AG04449 (cell line): ENCODE measurements at places on chromosomes 2 and 18.

DNA sequence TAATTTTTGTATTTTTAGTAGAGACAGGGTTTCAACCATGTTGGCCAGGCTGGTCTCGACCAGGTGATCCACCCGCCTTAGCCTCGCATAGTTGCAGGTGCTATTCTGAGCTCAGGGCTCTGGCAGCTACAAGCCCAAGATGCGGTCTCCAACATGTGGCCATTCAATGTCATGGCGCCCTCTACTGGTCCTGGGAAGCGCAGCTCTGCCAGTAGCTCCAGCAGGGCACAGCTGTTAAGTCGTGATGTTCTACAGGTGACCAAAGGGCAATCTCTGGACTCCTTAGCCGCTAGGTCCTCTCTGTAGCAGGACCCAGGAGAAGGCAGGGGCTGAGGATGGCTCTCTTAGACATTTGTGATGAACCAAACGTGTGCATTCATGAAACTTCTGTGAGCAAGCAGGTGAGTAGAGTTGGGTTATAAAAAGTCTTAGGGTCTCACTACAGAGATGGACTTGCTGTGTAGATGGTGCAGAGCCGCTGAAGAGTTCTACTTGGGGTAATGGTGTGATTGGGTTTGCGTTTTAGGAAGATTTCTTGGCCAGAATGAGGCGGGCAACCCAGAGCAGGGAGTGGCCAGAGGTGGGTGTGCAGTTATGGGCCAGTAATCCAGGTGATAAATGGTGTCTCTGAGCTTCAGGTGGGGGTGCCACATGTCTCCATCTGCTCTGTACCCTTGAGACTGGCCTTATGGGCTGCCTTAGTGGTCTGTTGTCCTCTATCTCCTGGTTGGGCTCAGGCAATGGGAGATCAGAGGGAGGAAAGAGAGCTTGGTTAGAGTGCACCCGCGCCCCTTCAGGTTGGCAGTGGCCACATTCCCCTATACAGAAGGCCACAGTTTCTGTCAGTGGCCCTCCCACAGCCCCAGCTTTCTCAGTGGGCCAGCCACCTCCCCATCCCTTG, 31.0 kb downstream of the IL37 start:
- peak; percentile 14 for DNase-seq

DNA sequence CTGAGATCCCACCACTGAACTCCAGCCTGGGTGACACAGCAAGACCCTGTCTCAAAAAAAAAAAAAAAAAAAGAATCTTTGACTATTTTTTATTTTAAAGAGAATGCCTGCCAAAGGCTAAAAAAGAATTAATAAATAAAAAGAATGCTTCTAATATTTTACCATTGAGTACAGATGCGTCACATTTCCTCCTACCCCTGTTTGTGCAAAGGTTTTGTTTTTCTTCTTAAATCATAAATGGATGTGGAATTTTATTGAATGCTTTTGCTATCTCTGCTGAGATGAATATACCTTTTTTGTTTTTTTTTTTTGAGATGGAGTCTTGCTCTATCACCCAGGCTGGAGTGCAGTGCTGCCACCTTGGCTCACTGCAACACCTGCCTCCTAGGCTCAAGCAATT, 22.8 kb downstream of the CYBRD1 start:
- no peak for DNase-seq

DNA sequence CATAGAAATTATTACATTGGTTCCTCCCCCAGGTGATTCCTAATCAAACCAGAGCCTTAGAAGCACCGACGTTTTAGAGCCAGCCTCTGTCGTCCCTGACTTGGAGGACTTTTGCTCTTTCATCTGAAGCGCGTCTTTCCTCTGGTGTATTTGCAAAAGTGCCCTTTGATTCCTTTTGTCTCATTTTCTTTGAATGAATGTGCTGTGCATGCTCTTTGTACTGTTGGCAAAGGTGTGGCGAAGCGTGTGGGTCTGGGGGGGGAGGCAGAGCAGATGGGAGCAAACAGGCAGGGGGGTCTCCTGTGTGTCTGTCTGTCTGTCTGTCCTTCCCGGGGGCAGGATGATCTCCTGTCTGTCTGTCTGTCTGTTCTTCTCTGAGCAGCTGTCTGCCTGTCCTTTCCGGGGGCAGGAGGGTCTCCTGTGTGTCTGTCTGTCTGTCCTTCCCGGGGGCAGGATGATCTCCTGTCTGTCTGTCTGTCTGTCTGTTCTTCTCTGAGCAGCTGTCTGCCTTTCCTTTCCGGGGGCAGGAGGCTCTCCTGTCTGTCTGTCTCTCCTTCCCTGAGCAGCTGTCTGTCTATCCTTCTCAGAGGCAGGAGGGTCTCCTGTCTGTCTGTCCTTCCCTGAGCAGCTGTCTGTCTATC, 205.5 kb upstream of the MYT1L start:
- DNase-seq = no peak

- no peak for DNase-seq
Observed at GRCh38 chr2:125172181-125172580, 1147.1 kb downstream of the CNTNAP5 start.

DNA sequence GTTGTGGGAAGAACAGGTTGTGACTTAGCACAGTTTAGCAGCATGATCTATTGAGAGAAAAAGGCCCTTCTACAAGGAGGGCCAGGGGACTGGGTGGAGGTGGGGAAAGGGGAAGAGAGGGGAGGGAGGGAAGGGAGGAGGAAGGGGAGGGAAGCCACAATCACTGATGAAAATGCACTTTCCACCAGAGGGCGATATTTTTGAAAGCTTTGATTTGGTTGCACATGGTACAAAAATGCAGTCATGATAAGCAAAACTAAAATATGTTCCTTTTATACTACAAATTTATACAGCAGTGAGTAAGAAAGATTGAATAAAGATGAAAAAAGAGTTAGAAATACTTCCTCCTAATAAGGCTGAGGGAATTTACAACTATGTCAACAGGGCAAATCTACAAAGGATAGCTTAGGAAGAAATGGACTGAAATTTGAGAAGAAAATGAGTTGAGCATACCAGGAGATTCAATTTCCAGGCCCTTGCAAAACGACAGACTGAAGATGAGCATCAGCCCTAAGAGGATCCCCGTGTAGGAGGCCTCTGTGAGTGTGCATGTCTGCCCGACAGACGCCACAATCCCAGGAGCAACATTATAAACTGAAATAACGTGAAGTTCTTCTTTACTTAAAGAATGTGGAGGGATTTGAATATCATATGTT, 17.2 kb downstream of the SH3YL1 start:
- peak; percentile 45 for DNase-seq

DNA sequence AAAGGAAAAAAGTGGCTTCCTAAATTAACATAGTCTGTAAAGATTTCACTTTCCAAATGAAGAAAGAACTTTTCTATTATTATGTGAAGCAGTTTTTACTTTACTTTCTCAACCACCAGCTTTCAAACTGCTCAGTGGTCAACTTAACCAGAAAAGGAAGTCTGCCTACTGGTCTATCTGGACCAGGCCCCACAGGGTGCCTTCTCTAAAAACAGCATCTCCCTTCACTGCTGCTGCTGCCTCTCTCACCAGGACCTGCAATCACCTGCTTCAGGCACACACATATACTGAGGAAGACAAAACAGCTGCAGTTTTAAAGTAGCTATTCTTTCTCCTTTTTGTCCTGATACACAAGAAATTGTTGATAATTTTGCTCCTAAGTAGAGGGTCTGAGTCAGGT, 221.3 kb upstream of the DCC start:
- DNase-seq = no peak

DNA sequence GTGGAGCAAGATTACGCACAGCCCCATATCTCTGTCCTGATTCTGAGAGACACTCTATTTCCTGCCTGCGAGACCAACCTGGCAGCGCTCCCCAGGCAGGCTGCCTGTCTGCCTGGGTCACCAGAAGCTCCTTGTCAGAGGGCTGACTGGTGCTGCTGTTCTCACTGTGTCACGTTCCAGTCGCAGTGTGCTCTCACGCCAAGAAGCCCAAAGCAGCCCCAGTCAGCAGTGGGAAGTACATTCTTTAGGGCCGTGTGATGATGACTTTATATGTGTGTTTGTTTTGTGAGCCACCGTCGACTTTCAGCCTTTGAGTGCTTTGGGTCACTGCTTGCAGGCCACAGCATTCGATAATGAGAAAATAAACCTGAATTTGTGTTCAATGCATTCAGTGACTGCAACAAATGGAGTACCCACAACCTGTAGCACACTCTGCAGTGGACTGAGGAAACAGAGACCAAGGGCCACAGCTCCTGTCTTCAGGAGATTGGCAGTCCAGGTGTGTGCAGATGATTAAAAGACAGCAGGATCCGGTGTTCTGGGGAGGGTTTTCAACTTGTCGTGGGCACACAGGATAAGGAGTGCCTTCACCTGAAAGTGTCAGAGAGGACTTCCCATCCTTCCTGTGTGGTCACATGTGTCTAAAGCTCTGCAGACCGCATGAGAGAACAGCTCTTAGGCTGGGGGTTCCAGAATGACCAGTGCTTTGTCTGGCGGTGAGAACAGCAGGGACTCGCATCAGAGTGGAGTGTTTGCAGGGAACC, 4.8 kb downstream of the TNFRSF11A start:
- peak; percentile 33 for DNase-seq

DNA sequence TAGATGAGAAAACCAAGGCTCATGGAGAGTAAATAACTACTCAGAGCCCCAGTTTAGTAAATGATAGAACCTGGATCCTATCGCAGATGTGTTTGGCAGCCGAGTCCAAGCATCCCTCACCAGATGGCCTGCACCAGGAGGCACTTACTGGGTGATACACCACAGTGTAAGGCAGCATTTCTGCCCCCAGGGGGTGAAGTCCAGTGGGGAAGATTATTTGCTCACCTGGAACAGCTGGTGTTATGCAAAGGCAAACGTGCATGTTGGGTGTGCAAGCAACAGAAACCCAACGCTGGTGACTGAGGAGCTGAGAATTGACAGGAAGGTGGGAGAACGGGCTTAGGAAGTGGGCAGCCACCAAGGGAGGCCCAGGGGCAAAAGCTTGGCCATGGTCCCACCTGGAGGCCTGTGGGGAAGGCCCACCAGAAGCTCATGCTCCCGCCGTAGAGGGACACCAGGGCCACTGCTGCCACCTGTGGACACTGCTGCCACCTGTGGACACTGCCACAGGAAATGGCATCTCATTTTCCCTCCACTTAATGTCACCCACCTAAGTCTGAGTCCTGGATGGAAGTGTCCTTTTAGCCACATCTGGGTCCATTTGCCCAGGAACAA, 100.6 kb downstream of the TFCP2L1 start:
- no peak for DNase-seq

DNA sequence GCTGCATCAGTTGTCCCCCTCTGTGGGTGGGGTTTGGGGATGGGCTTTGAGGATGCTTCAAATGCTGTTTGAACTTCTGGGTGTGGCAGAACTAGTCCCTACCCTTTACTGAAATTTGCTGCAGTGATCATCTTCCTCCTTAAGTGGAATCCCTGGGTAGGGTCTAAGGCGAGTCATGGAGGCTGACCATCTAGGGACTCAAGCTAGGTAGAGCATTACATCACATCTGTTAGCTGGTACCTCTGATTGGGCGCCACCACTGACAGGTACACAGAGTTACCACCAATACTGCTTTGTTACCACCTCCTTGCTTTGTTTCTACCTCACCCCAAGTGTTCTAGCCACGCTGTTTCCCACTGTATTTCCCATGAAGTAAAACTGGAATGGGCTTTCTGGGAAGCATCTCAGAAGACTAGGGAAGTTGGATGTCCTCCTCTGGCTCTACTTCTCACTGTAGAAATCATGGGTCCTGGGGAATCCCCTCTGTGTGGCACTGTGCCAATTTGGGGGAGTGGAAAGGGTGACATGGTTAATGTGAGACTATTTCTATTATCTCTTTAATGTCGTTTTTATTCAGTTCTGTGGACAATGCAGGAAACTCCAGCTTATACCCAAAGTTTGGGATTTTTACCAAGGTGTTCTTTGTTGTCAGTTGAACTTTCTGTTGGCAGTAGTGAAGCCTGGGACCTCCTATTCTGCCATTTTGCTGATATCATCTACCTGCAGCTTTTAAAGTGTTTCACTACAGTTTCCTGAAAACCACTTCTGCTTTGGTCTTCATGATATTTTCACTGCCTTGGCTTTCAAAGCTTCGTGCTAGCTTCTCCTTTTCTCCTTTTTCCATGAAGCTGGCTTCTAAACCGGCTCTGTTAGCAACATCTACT, 14.5 kb upstream of the SULT1C4 start:
- no peak for DNase-seq

- DNase-seq = no peak
Observed at GRCh38 chr2:112889976-112890375, 21.0 kb upstream of the IL37 start.

DNA sequence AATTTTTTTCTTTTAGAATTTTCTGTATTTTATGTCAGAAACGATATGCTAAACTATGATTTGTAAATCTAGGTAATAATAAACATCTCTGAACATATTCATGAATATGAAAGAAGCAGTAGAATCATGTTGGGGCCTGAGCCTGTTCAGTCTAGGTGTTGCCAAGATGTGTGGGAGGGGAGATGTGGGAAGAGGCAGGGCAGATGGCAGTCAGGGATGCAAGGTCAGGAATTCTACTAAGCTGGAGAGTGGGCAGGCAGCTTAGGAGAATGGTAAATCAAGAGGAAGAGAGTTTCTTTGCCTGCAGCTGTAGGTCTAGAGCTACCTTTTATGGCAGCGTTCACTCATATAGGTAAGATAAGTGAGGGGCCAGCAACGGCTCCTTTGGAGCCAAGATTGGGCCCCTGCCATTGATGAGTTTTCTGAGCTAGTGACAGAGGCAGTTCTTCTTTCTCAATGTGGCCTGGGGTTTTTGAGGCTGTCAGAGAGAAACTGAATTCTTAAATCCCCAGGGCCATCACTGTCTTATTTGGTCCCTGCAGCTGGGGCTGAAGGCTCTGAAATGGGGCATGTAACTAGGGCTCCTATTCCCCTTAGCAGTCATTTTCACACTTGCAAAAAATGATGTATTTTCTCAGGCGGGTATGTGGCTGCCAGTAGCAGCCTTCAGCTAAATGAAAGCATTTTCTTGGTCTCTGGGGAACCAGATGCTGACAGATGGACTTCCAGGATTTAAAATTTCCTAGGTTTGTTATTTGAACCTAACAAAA, 232.8 kb downstream of the PIK3C3 start:
- DNase-seq = no peak

GRCh38 chr18:31581498-31582197, 10.0 kb upstream of the TTR start:
- DNase-seq = no peak

- DNase-seq = no peak
Observed at GRCh38 chr18:63613420-63613819, 26.3 kb downstream of the SERPINB13 start.

DNA sequence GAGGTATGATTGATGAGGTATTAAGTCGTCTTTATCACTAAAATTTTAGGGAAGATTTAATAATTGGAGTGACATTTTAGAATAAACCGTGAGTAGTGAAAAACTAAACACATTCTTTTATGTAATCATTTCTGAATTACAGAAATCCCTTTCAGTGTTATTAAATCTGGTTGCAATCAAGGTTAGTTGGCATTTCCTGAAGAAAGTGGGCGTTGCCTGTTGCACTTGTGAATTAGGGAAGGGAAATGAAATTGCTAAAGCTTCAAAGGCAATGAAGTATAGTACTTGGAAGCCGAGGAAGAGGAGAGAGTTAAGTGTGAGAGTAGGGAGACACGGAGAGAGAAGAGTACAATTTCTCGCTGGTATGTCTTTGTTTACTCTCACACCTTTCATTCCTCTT, 274.5 kb downstream of the SLC8A1 start:
- no peak for DNase-seq

DNA sequence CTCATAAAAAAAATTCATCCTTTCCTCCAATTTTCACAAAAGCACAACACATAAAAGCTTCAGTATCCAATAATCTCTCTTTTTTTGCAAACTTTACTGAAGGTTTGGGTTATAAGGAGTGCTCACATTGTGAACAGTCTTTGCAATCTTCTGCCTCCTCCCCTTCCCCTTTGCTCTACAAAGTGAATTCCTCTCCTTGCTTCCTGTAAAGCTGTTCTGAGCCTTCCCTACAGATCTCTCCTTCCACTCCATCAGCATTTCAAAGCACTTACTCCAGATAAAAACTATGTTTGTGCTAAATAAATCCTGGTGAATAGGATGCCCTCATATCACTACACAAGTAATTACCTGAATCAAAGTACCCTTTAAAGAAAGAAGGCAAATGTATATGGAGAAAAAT, 4.6 kb upstream of the PDK1 start:
- DNase-seq = no peak
